ENCODE measurements at places on chromosomes 16 and 17.

- no peak for DNase-seq
These were observed 558 bp downstream of the B3GNT9 start for GRCh38 chr16:67150047-67150832.

GRCh38 chr16:85337910-85338637 lies 225.8 kb upstream of the CIBAR2 start:
- no peak for DNase-seq

- DNase-seq, result no peak
These were observed 240.0 kb upstream of the ZFHX3 start for GRCh38 chr16:73287859-73288405.

DNA sequence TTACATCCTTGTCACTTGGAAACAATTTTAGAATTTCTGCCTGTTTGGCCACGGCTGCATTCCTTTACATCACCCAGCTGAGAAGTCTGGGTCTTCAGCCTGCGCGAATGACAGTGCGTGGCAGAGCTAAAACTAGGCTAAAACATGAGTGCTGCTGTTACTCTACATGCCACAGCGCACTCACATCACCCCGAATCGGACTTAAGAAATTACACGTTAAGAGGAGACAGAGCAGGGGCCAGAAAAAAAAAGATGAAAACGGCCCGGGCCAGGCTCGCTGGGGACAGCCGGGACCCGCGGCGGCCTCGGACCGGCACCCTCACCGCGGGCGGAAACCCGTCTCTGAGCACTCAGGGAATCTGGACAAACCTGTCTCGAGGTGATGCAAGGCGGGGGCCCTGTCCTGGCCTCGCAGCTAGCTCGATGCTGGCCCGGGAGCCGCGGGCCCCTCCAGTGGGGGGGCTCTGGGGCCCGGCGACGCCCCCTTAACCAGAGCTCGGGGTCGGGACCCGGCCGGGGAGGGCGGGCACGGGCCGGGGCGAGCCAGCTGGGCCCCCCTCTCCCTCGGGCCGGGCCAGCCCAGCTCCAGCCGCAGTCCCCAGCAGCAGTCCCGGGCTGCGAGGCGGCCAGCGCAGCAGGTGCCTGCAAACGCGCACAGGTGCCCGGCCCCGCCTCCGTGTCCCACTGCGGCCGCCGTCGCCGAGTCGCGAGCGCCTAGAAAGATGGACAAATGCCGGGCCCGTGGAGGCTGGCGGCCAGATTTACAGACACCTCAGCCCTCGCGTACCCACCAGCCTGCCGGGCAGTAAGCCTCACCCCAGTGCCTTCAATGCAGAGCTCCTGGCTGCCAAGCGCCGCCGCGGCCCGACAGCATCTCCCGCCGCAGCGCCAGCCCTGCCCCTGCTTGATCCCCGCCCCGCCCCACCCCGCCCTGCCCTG lies at the start of gene AKTIP:
AKTIP (minus strand) TSS at position 879 of the 939 bp plus-strand sequence. CDS start 2,950 bp downstream, outside the sequence.
- DNase-seq, result peak; percentile 22

- DNase-seq, result no peak
These were observed 417.1 kb upstream of the SOX9 start for GRCh38 chr17:71703701-71704100.

DNA sequence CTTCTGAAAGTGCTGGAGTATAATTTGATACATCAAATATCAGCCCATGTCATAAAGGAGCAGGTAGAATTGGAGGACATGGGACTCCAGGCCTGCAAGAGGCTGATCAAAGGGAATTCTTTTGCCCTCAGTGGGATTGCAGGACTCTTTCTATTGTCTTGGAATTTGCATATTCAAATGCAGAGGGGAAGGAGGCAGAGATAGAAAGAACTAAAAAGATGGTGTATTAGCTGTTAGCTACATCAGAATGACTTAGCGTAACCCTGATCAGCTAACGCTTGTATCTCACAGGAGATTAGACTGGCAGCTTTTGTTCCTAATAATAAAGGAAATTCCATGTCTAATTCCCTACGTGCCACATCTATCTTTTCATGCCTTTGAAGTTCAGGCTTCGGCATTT lies 1014.7 kb upstream of the RBFOX1 start:
- DNase-seq, result no peak

- no peak for DNase-seq
These were observed 9.3 kb downstream of the TACO1 start for GRCh38 chr17:63609816-63610573.

DNA sequence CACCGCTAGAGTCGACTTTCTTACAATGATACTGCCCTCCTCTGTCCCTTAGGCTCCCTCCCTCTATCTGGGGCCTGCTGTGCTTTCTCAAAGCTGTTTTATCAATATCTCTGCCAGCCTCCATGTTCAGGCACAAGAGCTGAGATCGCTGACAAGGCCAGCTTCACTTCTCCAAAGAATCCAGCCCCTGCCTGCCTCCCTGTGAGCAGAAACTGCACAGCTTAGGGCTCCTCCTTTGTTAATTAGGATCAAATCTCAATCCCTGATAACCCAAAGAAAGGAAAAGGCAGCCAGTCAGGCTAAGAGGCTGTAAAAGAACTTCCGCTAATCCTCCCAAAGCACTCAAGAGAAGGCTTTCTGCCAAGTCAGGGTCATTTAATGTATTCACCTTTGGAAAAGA lies 616.0 kb upstream of the CDH11 start:
- DNase-seq, result no peak

DNA sequence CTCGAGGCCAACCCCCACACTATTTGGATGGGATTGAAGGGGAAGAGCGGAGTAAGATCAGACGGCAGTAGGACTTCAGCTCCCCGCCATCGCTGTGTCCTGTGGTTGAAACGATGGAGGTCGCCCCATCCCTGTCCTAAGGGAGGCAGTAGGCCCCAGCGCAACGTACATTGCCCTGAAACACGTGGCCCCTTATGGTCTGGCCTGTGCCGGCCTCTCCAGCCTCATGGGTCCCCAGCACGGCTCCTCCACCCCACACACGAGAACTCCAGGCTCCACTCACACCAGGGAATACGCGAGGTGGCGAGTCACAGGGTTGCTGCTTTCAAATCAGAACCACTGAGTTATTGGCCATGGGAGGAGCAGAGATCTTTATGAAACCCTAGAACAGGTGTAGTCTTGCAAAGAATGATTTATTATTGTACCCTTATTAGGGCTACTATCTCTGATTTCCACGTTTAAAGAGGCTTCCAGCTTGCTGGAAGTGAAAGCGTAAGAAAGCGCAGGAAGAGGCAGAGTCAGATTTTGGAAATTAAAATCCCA lies 669 bp upstream of the DCTPP1 start:
- no peak for DNase-seq

GRCh38 chr17:75512926-75513640 lies 2.3 kb downstream of the CASKIN2 start:
- no peak for DNase-seq

DNA sequence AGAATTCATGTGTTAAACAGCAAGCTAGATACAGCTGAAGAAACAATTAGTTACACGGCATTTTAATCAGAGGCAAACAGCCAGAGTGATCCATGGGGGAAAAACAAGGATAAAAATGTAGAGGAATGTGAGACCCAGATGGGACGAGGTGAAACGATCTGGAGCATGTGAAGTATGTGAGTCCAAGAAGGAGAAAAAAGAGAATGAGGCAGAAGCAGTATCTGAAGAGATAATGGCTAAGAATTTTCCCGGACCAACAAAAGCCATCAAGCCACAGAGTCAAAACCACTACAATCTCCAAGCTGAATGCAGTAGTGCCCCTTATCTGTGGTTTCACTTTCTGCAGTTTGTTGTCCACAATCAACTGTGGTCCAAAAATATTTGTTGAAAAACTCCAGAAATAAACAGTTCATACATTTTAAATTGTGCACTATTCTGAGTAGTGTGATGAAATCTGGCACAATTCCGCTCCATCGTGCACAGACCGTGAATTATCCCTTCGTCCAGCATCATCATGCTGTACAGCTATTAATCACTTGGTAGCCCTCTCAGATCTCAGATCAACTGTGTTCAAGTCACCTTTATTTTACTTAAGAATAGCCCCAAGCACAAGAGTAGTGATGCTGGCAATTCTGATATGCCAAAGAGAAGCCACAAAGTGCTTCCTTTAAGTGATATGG lies 18.8 kb downstream of the MYH10 start:
- peak; percentile 28 for DNase-seq

- no peak for DNase-seq
These were observed 32.3 kb downstream of the CPPED1 start for GRCh38 chr16:12771341-12771798.

GRCh38 chr17:77427391-77427991 lies 286.7 kb downstream of the SEC14L1 start:
- peak; percentile 91 for DNase-seq

DNA sequence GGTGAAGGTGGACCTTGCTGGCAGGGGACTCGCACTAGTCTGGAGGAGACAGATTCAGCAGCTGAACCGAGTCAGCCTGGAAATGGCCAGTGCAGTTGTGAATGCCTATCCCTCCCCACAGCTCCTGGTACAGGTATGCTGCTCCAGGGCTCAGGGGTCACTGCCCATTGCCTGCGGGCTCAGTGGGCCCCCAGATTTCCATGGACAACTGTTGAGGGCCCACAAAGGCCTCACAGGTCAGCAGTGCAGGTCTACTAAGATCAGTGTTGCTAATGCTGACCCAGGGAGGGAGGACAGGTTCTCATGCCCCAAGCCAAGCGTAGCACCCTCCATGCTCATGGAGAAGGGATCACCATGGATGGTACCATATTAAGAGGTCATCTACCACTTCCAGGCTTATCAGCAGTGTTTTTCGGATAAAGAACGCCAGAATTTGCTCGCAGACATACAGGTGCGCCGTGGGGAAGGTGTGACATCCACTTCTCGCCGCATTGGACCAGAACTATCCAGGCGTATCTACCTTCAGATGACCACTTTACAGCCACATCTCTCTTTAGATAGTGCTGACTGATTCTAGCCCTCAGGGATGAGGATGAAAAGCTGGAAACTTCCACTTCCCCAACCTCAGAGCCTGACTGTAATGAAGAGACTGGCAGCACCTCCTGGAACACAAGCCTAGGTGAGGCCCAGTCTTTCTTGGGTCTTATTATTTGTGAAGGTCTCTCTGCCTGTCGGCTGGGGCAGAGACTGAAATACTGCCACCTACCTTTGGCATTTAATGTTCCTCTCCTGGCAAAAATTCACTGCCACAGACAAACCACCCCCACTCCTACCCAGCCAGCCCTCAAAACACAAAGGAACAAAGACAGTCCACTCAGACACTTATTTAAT lies 7.6 kb downstream of the EME1 start:
- no peak for DNase-seq

DNA sequence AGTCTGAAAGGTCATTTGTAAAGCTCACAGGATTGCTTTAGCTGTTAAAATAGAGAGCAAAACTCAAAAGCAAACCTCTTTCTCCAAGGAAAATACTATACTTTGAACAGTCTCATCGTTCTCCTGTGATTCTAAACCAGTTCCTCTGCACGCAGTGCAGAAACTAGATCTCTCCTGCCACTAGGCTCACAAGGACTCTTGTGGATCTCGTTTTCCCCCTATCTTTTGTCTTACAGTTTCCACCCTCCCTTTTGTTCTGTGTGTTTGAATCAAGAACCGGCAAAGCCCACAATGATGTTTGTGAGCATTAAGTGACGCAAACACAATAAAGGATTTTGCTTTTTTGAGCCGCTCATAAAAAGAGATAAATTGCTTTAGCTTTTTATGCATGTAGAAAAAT lies 1103.5 kb upstream of the RBFOX1 start:
- no peak for DNase-seq

DNA sequence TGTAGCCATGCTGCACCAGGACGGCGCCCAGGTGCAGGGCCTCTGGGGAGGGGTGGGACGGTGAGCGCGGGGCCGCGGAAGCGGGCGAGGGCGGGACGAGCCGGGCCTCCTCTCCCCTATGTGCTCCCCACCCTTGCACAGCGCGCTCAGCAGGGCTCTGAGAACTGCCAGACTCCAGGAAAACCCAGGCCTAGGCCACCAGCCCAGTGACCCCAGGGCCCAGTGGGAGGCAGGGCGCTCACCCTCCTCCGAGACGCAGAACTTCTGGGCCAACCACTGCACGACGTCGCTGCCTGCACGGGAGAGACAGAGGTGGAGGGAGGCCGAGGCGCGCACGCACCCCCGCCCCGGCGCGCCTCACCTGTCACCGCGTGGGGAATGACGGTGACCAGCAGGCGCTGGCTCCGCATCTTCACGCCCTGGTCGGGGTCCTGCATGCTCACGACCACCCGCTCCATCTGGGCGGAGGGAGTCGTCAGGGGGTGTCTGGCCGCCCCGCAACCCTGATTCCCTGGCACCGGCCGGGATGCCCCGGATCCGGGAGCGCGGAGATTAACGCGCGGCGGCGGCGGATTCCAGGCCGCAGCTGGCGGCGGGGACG lies 603 bp downstream of the RGS11 start:
- no peak for DNase-seq

- no peak for DNase-seq
These were observed 80.2 kb upstream of the ASIC2 start for GRCh38 chr17:33373273-33373672.

DNA sequence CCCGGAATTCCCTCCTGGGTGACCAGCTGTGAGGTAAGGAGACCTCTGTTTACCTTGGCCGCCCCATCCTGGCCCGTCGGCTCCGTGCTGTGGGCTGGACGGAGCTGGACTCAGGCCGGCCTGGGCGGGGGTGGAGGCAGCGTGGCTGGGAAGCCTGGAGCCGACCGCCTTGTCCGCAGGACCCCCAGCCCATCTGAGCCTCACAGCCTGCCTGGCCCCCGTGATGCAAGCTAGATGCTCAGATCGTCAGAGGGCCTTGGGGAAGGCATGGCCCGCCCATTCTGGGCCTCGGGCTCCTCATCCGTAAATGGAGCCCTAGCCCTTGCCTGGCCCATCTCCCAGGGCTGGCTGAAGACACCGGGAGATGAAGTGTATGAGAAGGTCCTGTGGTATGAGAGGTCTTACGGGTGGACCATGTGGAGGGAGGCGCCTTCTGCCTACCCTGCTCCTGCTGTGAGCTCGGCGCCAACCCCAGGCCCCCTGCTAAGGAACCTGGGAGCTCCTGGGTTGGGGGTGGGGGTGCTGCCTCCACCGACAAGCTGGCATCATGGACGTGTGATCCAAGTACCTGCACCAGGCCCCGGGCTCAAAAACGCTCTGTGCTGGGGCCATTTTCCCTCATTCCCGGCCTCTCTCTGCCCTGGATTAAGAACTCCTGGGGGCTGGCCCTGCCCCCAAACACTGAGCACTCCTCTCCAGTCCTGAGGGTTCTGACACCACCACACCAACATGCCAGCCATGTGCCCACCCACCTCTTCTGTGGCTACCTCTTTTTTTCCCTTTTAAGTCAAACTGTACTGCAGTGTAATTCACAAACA lies 5.4 kb upstream of the P2RX1 start:
- no peak for DNase-seq

- no peak for DNase-seq
These were observed 32.2 kb downstream of the SNN start for GRCh38 chr16:11700264-11701029.

GRCh38 chr16:20904507-20905081 lies 4.0 kb downstream of the LYRM1 start:
- DNase-seq, result peak; percentile 95

DNA sequence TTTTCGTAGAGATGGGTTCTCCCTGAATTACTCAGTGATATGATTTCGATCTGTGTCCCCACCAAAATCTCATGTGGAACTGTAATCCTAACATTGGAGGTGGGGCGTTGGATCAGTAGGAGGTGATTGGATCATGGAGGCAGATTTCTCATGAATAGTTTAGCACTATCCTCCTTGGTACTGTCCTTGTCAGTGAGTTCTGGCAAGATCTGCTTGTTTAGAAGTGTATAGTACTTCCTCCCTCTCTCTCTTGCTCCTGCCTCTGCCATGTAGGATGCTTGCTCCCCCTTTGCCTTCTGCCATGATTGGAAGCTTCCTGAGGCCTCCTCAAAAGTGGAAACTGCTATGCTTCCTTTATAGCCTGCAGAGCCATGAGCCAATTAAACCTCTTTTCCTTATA lies 22.9 kb downstream of the PIGL start:
- DNase-seq, result no peak

Data from A172 (cell line).